ENCODE measurements at places on chromosomes 7 and 10.
A peak's percentile ranks its signal among the peaks of the same experiment; 100 is the strongest.

DNA sequence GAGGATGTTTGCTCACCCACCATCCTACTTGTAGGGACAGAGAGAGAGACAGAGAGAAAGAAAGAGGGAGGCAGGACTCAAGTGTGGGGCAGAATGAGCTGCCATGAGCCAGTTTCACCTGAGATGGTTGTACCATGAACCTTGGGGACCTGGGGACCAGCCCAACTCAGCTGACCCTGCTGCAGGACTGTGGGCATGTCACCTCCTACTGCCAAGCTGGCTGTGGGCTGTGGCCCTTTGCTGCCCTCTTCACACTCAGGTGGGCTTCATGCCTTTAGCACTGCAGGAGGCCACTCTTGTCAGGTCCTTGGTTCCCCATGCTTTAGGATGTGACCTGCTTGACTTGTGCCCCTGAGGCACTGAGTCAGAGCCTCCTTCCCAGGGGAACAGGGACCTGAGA lies 108.2 kb upstream of the PCBD1 start:
- no peak for DNase-seq

- DNase-seq, result no peak
Measured at GRCh38 chr10:78648256-78648860, 420.4 kb upstream of the ZMIZ1 start.

GRCh38 chr7:8126601-8127167 lies 135.3 kb downstream of the ICA1 start:
- DNase-seq, result no peak

- DNase-seq, result no peak
Measured at GRCh38 chr7:125561006-125561405, 631.4 kb upstream of the POT1 start.

GRCh38 chr7:122136078-122136477 lies 8.0 kb downstream of the AASS start:
- DNase-seq, result no peak

GRCh38 chr7:134444961-134445315 lies 14.0 kb downstream of the AKR1B1 start:
- DNase-seq, result no peak

DNA sequence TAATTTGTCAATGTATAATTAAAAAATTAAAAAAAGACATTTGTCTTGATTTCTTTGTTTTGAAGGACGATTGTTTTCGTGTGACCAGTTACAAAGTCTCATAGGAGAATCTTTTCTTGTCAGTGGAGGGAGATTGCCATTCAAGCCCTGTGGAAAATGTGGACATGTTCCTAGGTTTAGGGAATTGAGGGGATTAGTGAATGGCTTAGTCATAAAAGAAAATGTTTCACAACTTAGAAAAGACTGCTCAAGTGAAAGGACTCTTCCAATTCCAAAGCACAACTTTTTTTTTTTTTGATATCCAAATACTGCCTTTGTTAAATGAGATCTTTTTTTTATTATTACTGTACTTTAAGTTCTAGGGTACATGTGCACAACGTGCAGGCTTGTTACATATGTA lies 140.7 kb upstream of the HABP2 start:
- no peak for DNase-seq

GRCh38 chr7:18212308-18212707 lies 184.7 kb upstream of the PRPS1L1 start:
- DNase-seq, result no peak

DNA sequence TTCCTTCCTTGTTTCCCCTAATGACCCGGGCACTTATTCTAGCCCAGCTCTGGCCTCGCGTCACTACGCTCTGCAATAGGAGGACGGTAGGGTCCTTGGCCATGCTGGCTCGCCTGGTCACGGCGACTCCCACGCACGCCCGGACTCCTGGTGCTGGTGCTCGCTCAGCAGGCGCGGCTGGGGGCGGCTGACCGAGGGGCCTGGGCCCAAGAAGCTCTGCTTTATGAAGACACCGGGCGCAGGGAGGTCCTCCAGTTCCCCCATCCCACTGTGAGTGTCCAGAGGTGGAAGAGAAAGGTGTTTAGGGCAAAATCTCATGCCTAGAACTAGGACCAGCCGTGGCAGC lies 54.2 kb upstream of the ZNF32 start:
- no peak for DNase-seq

DNA sequence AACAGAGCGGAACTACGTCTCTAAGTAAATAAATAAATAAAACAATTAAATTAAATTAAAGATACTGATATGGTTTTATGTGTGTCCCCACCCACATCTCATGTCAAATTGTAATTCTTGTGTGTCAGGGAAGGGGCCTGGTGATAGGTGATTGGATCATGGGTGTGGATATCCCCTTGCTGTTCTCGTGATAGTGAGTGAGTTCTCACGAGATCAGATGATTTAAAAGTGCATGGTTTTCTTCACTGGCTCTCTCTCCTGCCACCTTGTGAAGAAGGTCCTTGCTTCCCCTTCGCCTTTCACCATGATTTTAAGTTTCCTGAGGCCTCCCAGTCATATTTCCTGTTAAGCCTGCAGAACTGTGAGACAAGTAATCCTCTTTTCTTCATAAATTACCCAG lies 29.0 kb upstream of the OGDHL start:
- no peak for DNase-seq

GRCh38 chr10:104234934-104235333 lies 2.8 kb upstream of the CFAP43 start:
- DNase-seq, result no peak

- no peak for DNase-seq
Measured at GRCh38 chr7:122300956-122301833, 3.4 kb downstream of the FEZF1 start.

- DNase-seq, result peak; percentile 77
Measured at GRCh38 chr7:5450549-5451327, 27.1 kb upstream of the TNRC18 start.

GRCh38 chr10:106680061-106680460 lies 484.4 kb downstream of the SORCS1 start:
- no peak for DNase-seq

DNA sequence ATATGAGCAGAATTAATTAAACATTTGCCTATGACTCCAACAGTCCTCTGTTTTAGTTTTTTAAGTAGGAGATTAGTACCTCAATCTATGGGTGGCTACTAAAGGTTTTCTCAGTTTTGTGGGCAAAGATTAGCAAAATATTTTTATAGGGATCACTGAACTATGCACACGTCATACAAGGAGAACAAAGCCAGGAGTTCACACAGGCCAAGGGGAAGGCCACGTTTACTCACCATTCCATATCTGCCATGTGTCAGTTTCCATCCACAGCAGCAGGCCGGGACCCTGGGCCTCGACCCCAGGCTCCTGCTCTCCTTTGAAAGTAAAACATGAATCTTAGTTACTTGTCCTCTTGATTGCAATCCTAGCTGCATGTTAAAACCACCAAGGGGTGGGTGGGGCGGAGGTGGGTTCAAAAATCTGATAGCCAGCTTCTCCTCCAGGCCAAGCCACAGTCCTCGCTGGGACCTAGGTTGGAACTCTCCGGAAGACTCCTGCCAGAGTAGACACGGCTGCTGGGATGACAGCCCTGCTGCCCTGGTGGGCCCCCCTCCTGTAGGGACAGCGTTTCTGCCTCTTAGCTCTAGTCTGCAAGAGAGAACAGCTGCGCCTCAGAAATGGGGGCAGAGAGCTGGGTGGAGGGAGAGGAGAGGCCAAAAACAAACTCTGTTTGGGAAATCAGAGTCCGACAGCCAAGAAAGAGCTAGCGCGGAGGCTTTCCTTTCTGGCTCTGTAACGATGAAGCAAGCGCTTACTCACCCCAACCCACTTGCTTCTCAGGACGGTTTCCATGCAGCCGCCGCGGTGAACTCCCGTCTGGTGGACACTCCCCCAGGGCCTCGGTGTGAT lies 35.6 kb downstream of the PITRM1 start:
- peak; percentile 79 for DNase-seq

DNA sequence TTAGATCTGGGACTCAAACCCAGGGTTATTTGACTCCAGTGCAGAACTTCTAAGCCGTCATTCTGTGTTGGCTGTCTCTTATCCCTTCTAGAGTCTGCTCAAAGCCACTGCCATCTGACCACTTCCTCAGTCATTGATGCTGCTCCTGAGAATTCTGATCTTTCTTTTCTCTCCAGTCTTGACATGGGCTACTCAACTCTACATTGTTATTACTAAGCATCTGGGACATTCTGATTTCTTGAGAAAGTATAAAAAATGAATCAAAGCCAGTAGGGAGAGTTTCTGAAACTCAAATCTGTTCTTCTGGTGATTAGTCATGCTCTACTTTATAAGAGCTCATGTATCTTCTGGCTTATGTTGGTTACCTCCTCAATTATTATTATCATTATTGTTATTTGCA lies 48.7 kb downstream of the ANK3 start:
- no peak for DNase-seq

- DNase-seq, result no peak
Measured at GRCh38 chr7:102883098-102883860, 29.5 kb upstream of the LRRC17 start.

GRCh38 chr10:90741926-90742565 lies 115.8 kb downstream of the HTR7 start:
- DNase-seq, result no peak

DNA sequence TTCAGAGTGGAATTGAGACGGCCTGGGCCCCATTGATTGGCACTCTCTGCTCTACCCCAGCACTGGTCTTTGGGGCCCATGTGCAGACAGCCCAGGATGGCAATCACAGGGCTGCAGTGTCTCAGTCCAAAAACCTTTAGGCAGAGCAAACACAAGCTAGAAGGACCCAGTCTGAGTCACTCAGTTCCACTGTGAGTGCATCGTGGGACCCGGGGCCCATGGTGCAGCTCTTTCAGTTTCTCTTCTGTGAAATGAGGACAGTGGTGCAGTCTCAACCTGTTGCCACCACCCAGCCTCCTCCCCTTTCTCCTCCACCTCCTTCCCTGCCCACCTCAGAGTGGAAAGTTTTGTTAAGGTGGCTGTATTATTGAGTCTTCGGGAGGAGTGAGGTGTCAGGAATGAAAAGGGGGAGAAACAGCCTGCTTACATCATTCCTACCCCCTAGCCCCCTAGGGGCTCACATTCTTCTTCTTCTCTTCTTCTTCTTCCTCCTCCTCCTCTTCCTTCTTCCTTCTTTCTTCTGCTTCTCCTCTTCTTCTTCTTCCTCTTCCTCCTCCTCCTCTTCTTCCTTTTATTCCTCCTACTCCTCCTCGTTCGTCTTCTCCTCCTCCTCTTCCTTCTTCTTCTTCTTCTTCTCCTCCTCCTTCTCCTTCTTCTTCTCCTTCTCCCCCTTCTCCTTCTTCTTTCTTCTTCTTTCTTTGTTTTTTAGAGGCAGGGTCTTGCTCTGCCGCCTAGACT lies 19.5 kb upstream of the CARD11 start:
- DNase-seq, result no peak

DNA sequence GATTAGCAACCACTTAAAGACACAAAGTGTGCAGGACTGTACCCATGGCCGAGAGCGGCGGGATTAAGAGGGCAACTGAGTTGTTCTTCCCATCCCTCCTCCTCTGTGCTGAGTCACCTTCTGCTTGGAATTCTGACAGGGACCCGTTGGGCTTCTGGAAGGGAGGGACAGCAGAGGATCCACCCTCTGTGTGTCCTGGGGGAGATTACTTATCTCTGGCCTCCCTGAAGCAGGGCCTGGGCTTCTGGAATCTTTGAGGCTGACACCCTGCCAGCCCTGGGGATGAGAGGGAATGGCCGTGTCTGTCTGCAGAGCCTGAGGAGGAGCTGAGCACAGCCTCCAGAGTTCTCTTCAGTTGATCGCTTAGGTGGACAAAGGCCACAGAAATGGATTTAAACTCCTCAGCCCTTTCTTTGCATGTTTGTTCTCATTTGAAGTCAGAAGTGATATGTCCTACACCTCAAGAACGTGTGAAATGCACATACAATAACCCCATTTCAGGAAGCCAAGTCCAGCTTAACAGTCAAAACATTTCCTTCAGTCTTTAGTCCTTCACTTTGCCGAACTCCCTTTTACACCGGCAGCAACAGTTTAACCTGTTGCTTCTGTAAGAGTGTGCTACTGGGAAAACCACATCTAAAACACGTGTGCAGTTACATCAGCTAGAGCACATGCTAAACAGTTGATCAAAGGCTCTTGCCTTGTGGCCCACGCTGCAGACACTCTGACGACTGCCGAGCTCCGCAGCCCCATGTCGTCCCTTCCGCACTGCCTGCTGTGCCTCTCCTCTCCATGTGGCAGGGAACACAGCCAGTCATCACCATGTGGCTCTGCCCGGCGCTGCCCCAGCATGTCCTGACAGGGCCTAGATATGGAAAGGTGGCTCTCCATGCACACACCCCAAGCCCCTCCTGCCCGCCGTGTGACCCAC lies 55.7 kb downstream of the IKZF1 start:
- DNase-seq, result no peak

DNA sequence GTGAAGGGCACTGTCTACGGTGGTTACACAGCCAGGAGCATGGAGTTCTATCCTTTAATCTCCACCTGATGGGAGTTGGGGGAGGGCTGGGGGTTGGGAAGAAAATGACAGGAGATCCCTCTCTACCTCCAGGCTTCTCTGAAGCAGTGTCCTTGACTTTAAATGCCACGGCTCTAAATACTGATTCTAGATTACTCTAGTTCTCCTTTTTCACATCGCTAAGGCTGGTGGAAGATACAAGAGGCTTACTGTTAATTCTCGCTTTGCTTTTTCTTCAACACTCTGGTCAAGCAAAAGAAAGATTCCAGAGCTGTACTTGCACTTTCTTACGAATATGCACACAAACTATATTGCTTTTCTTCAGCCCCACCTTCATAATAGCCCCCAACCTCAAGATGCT lies 30.5 kb downstream of the ARL3 start:
- no peak for DNase-seq

GRCh38 chr10:13139150-13139549 lies 22.2 kb upstream of the MCM10 start:
- DNase-seq, result no peak

DNA sequence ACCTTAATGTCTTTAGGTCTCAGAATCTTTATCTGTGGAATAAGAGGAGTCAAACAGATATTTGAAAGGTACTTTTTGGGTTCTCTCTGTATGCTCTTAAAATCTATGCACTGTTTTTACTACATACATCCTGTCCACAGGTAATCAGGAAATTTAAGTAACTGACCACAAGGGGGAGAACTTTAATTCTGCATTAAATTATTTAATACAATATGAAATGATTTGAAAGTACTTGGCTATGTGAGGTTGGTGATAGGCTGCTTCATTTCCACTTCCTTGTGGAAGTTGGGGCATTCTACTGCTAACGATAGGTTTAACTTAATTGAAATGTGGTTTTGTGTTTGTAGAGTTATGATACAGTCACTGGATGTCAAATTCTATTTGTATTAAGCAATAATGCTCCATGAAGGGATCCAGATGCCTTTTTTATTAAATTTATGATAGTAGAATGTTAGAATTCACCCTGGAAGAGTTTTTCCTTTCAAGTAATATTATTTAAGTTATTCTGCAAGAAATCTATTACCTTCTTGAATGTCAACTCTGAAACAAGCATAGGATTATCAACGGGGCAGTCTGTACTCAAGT lies 6.0 kb downstream of the TEX47 start:
- no peak for DNase-seq

- no peak for DNase-seq
Measured at GRCh38 chr10:110857265-110858171, 14.2 kb upstream of the PDCD4 start.
